Aortic smooth muscle cell (primary cell): ENCODE measurements at places on chromosomes 1 and 21. TPM values are rescaled to one million over a fixed set of nuclear protein-coding genes. Genes with fewer than 3 reads are reported as not detected.

Gene FAM72C
- total RNA-seq = 0.44 and 1.5 TPM in 2 replicates

Gene CELF3
- not detected in 2 replicates for total RNA-seq

Gene SMCP
- not detected in 2 replicates for total RNA-seq

Gene CFAP141
- total RNA-seq = not detected in 2 replicates

Gene SEMA6C
- 0.53 and 1.1 TPM in 2 replicates for total RNA-seq
